Stimulated activated CD8-positive, alpha-beta memory T cell treated with anti-CD3 and anti-CD28 coated beads, Interleukin-2, amount 100 ng/mL, for 1 hour (primary cell): ENCODE measurements at places on chromosomes 4 and X.

DNA sequence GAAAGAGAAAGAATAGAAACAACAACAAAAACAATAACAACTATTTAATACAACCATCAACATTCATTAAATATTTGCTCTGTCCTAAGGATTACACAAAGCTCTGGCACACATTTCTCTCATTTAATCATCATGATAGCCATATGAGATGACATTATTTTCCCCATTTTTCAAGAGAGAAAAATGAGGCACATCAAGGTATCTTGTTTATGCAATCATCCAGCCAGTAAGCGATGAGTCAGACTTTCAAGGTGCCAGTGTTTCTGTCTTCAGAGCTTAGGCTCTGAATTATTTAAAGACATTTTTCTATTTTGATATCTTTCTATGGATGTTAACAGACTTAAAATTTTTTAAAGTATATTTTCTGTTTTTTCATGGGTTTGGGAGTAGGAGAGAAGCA, 541.8 kb upstream of the SMIM31 start:
- no peak for DNase-seq

GRCh38 chr4:4423706-4424498, 37.0 kb downstream of the NSG1 start:
- no peak for DNase-seq

DNA sequence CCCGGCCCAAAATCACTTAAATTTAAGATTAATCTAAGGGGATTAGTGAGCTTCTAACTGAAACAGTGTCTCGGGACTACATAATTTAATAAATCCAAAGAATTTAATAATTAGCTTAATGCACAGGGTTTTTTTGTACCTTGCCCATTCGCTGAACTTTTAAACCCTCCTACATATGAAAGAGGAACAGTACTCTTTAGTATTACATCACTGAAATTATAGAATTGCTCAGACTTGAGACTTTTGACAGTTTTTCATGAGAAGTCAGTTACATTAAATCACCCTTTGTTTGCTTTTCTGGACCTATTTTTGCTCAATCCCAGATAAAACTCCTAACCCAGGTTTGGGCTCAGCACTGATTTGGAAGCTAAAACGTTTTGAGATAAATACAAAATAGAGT, 2.4 kb upstream of the TADA2B start:
- no peak for DNase-seq

DNA sequence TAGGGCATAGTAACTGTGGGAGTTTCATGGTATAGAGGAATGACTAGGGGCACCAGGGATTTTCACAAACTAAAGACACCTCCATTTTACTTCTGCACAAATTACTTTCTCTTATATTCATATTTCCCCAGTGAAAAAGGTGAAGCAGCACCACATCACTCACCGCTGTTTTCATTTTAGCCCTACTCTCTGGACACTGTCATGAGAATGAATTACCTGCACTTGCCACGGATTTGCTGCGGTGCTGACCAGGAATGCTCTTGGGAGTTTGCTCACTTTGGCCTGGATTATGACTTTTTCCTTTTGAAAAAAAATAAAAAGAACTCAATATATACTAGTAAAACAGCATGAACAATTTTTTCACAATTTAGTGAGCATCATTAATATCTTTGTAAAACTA, 351.3 kb downstream of the NKX6-1 start:
- no peak for DNase-seq

GRCh38 chr4:125104616-125105015, 210.1 kb upstream of the FAT4 start:
- no peak for DNase-seq

- no peak for DNase-seq
Measured at GRCh38 chr4:23789762-23790161, 100.1 kb downstream of the PPARGC1A start.

GRCh38 chr4:530017-530781, 31.2 kb downstream of the PIGG start:
- no peak for DNase-seq

- DNase-seq: no peak
Measured at GRCh38 chr4:102454268-102454667, 46.9 kb upstream of the NFKB1 start.

GRCh38 chr4:38752941-38753806, 29.6 kb downstream of the TLR10 start:
- no peak for DNase-seq

GRCh38 chr4:56286763-56287162, 100.5 kb downstream of the AASDH start:
- DNase-seq: no peak

GRCh38 chr4:7189475-7190277, 2.7 kb upstream of the SORCS2 start:
- no peak for DNase-seq
